ENCODE measurements at places on chromosomes 11 and 22. TPM values are rescaled to one million over a fixed set of nuclear protein-coding genes. Genes with fewer than 3 reads are reported as not detected.
A peak's percentile ranks its signal among the peaks of the same experiment; 100 is the strongest.

Gene MMP27
- total RNA-seq = not detected

Gene PPFIBP2
- 8.0 TPM for total RNA-seq

Gene LMO2
- total RNA-seq = 22.2 TPM

Gene SMCO4
- total RNA-seq = 11.7 TPM

DNA sequence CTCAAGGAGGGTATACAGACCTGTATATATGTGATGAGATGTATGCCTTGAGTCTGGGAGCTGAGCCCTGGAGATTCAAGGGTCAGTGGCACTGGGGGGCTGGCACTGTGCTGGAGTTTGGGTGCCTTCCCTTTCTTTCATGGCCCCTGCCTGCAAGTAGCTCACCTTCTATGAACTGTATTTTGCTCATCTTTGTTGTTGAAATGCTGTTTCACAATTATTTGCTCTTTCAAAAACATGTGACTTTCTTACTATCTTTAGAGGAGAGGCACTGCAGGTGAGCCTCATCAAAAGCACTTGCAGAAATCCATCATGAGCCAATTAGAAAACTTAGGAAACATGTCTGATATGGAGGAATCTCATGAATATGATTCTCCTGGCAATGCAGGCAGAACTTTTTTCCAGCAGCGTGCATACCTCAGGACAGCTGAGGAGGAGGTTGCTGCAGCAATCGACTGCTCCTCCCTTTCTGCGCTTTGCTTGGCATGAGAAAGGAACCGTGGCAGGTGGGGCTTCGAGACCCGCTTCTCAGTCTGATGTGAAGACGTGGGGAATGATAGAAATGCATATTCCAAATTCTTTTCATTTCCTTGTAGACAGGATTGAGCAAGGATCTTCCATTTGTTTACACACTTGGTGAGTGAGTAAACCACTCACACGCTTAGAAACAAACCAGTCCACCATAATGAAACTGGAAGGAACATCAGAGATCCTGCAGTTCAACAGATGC lies 178.4 kb upstream of the E2F8 start:
- no peak overlapping the region for H3K4me3 ChIP-seq
- no peaks in the 10 kb centered on the region for H3K4me1 ChIP-seq
- H3K27ac ChIP-seq = no peak overlapping the region
- no peaks in the 10 kb centered on the region for H3K27me3 ChIP-seq

DNA sequence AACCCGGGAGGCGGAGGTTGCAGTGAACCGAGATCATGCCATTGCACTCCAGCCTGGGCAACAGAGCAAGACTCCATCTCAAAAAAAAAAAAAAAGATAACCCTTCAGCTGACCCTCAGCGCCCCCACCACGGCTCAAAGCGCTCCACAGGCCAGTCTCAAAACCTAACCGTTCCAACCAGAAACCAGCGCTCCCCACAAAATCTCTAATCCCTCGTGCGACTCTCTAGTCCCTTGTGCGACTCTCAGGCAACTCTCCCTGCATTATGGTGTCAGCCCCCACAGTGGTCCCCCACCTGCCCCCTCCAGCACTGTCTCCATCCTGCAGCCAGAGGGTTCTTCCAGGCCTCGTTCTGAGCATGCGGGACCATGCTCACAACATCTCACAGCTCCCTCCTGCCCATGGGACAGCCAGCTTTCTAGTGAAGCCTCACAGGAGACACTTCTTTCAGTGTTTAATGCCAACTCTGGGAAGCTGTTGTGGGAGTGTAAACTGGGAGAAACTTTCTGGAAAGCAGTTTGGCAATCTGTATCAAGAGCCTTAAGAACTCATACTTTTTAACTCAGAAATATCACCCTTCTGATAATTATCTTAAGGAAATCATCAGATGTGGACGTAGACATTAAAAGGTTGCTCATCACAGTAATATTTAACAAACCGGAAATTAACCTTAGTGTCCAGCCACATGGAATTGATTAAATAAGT lies 4.2 kb upstream of the RASGRP2 start:
- no peak overlapping the region for H3K4me3 ChIP-seq
- no peak for ATAC-seq
- no peaks in the 10 kb centered on the region for H3K36me3 ChIP-seq
- peak overlapping the region; percentile 95 for H3K27ac ChIP-seq
- H3K4me1 ChIP-seq = peaks cover 46% of the 10 kb centered on the region
- no peaks in the 10 kb centered on the region for H3K27me3 ChIP-seq

DNA sequence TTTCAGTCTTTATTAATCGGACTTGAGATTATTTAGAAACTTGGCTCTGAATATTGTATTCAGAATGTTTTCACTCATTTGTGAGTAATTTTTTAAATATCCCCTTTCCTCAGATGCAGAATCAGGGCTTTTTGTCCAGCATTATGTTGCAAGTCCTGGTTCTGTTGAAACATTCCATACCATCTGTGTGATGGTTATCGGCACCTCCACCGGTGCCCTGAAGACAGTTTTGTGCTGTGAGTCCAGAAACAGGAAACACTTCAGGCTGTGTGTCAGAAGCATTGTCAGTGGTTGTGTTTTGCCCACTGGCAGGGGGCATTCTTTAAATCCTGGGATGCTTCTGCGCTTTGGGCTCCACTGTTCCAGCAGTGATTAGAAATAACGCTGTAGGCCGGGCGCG lies 20.4 kb downstream of the CDPF1 start:
- H3K4me3 ChIP-seq = no peak overlapping the region
- no peak for ATAC-seq
- no peaks in the 10 kb centered on the region for H3K36me3 ChIP-seq
- H3K4me1 ChIP-seq = peaks cover 8% of the 10 kb centered on the region
- no peak overlapping the region for H3K27ac ChIP-seq

DNA sequence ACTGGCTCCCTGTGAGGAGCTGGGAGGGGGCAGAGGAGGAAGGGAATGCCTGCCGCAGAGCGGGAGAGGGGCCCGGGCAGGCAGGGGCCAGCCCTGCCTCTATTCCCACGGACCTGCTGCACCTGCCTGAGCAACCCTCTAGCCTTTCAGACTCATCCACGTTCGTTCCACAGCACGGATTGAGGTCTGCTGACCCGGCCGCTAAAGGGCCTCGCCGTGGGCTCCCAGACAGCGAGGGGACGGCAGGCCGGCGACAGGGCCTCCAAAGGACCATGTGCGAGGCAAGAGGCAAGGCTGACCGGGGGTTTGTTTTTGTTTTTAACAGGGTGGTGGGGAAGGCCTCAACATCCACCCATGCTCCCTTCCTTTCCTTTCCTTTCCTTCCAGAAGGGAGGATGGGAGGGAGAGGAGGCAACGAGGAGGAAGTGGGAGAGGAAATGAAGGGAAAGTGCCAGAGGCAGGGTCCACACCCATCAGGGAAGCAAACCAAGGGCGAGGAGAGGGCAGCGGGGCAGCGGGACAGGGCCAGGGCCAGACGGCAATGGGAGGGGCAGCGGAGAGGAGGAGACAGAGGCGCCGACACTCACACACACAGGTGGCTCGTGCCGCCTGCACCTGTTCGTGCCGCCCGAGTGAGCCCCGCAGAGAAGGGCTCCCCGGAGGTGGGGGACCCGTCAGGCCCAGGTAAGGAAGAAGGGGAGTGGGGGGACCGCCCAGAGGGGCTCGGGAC lies 7.5 kb downstream of the LRFN4 start:
- no peak for ATAC-seq
- H3K4me3 ChIP-seq = no peak overlapping the region
- no peak overlapping the region for H3K27ac ChIP-seq
- no peaks in the 10 kb centered on the region for H3K27me3 ChIP-seq
- no peaks in the 10 kb centered on the region for H3K4me1 ChIP-seq
